Spinal cord (tissue), 10 donors: ENCODE measurements at places on chromosomes 4 and X. TPM values are rescaled to one million over a fixed set of nuclear protein-coding genes. Genes with fewer than 3 reads are reported as not detected.

Gene TLR6
- 6.1 TPM for total RNA-seq

Gene TBC1D9
- total RNA-seq, result 47.6 TPM

Gene FRMD7
- 2.4 TPM for total RNA-seq

Gene XKRX
- total RNA-seq, result 0.28 TPM

Gene IBSP
- total RNA-seq, result 1.2 TPM
